DND-41 (cell line): ENCODE measurements at places on chromosomes 6 and 20.

DNA sequence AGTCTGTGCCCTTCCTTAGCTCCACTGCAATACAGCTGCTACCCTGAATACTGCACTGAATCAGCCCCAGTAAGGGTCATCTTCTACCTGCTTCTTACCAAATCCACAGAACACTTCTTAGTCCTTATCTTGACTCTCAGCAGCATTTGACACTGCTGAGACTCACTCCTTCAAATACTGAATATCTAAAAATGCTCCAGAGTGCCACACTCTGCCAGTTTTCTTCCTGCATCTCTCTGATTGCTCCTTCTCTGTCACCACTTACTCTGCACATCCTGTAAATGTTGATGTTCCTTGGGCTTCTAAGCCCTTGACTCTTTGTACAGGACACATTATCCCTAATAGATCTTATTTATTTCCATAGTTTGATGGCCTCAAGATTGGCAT is 19.8 kb downstream of the MAN1A1 start:
- no peak for DNase-seq

- peak; percentile 32 for DNase-seq
Measured at GRCh38 chr6:28944412-28944865, 20.7 kb upstream of the TRIM27 start.

DNA sequence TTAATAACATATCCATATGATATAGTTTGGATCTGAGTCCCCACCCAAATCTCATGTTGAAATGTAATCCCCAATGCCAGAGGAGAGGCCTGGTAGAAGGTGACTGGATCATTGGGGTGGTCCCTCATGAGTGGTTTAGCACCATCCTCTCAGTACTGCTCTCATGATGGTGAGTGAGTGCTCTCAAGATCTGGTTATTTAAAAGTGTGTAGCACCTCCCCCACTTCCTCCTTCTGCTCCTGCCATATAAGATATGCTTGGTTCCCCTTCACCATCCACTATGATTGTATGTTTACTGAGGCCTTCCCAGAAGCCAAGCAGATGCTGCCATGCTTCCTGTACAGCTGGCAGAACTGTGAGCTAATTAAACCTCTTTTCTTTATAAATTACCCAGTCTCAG is 22.9 kb downstream of the IRF4 start:
- no peak for DNase-seq

DNA sequence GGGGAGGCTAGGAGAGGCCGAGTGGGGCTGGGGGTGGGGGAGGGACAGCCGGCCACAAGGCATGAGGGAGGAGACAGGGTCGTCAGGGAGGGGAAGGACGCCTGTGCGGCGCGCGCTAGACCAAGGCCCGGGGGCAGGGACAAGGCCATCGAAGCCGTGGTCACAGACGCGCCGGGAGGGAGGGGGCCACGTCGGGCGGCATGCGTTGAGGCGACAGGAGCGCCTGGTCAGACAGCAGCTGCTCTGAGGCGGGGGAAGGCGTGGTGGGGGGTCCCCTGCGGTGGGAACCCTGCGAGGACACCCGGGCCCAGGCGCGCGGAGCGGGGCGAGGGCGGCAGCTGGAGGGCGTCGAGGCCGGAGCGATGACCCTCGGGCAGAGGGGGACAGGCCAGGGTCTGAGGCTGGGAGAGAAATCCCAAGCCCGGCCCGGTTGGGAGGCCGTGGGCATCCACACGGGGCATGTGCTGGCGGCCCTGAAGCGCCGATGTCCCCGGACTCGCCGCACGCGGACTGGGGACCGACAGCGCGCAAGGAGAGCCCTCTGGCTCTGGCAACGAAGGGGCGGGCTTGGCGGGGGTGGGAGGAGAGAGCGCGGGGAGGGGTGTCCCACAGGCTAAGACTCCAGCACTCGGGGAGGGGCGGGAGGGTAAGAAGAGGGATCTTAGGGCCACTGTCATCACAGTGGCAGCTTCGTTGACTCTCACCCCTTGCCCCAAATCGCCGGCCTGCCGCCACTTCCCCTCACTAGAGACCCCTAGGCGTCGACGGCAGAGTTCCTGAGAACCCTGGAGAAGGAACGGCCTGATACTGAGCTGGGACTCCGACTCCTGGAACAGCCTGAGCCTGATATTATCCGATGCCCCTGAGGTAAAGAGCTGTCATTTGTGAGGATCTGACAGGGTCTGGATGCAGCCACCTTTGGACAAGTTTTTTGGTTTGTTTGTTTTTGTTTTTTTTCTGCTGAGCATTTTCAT is 5.0 kb downstream of the TMEM239 start:
- peak; percentile 4 for DNase-seq

DNA sequence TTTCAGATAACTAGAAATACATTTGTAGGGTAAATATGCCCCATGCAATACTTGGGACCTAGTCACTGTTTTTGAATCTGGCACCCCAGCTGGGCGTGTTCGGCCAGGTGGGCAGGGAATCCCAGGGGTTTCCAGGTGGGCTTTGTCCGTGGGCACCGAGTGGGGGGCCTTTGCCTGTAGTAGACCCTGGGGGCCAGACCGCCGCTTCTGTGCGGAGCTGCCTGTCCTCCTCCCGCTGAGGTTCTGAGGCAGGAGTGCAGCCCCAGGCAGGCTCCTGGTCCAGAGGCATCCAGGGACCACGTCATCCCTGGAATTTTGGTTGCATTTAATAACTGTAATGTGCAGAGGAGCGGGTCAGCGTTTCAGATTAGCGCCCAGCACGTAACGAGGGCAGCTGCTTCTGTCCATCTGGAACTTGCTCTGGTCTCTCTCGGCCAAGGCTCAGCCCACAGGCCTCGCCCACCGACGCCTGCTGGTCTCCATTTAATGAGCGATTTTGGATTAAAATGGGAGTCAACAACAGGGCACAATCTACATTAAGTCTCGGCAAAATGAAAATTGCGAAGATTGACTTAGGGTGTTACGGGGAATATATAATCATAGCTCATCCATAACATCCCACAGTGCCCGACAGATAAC is 12.8 kb downstream of the BHLHE23 start:
- DNase-seq = no peak

- DNase-seq = no peak
Measured at GRCh38 chr6:11428895-11429294, 108.7 kb upstream of the TMEM170B start.

DNA sequence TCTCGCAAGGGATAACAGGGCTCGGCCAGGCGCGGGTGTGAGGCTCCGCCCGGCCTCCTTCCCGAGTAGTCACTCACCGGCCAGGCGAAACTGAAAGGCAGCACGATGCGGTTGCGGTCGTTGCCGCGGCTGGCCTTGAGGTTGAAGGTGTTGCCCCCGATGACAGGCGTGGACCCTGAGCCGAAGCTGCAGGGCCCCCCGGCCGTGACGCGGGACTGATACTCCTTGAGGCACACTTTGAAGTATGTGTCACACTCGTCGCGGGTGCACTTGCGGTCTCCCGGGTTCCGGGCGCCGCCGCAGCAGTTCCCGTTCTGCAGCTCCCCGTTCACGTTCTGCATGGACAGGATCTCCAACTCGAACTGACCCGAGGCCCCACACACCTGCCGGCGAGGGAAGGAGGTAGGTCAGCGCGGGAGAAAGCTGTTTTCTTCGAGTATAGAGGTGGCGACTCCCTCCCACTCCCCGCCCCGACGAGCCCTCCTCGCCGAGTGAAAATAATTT is 1.1 kb downstream of the JAG1 start:
- no peak for DNase-seq

- DNase-seq = no peak
Measured at GRCh38 chr6:152273638-152274037, 363.5 kb downstream of the SYNE1 start.

DNA sequence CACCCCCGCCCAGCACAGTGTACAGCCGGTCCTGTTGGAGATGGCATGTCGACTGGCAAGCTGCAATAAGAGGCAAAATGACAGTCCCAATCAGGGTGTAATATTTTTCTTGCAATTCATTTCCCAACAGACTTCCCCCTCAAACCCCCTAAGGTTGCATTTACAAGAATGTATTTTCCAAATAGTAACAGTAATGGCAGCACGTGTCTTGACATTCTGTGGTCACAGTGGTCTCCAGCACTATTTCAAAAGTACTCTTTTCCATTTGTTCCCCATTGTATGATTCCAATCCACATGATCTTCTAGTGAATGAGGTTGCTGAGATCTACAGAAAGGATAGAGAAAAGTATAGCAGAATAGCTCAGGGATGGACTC is 97.8 kb upstream of the CARMIL1 start:
- DNase-seq = no peak

- DNase-seq = no peak
Measured at GRCh38 chr6:7637533-7637932, 47.5 kb downstream of the SNRNP48 start.

GRCh38 chr6:150169609-150170008 is 26.8 kb downstream of the PPP1R14C start:
- no peak for DNase-seq

GRCh38 chr6:118285791-118286190 is 262.3 kb upstream of the PLN start:
- no peak for DNase-seq

GRCh38 chr20:24462460-24463010 is 6.9 kb upstream of the SYNDIG1 start:
- no peak for DNase-seq

DNA sequence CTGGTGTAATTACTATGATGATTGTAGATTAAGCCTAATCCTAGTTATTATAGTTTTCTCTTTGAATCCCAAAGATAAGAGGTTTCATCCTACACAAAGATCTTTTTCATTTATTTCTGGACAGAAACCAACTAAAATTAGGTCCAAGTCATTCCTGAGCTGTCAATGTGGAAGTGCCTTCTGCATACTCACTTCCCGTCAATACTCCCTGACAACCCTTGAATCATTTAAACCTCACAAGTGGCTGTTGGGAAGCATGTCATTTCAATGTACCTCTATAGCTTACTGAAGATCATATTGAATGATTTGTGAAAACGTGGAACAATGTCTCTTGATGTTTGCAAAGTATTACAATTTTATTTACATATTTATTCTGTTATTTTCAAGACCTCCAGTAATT is 274.1 kb downstream of the HACE1 start:
- DNase-seq = no peak

DNA sequence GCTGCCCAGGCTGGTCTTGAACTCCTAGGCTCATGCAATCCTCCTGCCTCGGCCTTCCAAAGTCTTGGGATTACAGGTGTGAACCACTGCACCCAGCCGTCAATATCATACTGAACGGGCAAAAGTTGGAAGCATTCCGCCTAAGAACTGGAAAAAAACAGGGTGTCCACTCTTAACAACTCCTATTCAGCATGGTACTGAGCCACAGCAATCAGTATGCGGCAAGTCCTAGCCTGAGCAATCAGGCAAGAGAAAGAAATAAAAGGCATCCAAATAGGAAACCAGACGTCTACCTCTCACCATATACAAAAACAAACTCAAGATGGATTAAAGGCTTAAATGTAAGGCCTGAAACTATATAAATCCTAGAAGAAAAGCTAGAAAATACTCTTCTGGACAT is 83.1 kb downstream of the FKBP5 start:
- no peak for DNase-seq

GRCh38 chr20:59314997-59315396 is 14.6 kb downstream of the EDN3 start:
- no peak for DNase-seq

DNA sequence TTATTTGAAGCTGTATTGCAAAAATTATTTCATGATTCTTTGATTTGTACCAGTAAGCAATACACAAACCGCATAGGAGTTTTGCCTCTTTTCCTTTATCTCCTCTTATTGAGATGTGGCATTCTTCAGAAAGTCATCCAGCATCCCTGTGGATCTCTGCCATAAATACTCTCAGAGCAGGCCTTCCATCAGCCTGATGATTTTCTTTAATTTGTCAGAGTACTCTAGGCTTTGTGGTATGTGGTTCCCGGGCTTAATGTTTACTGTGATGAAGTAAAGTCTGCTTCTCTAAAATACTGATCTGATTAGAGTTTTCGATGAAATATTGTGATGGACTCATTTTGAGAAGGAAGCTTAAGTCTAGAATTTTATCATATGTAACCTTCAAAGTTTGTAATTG is 31.1 kb upstream of the SLC35D3 start:
- no peak for DNase-seq

DNA sequence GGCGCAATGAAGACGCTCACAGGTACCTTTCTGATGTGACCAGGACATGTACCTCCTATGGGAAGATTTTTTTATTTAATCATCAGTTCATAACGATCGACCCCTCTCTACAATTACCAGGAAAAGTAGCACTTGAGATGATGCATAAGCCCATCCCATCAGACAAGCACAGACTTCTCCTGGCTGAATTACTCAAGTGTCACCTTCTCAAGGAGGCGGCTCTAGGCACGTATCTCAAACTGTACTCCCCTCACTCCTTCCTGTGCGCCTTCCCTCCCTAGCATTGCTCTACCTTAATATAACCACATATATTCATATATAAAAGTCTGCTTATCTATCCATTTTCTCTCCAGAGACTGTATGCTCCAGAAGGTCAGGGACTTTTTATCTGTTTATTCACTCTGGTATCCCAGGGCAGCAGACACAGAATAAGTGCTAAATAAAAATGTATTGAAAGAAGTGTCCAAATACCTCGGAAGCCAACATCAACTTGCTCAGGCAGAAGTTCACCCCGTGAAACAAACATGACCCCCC is 71.5 kb downstream of the CNKSR3 start:
- DNase-seq = no peak

GRCh38 chr6:138673346-138674014 is 100.1 kb upstream of the CCDC28A start:
- no peak for DNase-seq

GRCh38 chr6:135202836-135203235 is 21.7 kb downstream of the MYB start:
- DNase-seq = no peak

DNA sequence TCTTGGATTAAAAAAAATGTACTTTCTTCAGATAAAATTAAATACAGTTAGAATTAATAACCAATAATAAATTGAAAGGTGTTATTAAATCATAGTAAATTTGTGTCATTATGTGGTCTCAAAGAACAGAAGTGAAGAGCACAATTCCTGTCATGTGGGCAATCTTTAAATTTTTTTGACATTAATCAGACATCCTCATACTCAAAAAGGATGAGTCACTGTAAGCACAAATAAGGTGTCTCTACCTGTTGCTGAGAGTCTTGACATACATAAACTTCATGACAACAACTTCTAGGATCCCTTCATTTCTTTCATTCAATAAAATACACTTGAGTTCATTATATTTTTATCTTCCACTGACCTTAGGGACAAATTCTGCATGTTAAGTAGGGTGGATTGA is 76.1 kb downstream of the SLC22A3 start:
- DNase-seq = no peak

DNA sequence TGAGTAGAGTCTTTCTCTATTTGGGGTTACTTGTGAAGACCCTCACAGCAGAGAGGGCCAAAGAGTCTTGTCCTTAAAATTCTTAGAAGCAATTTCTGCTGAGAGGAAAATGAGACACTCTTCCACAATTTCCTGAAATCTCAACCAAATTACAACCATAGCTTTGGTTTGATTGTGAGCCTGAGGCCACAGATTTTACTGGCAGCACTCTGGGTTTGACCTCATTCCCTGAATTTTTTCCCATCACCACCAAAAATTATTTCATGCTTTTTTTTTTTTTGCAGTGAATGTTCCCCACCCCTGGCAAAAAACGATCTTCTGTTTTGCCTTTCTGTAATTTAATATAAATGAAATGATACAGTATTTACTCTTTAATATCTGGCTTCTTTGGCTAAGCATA is 125.5 kb downstream of the THEMIS start:
- no peak for DNase-seq

GRCh38 chr6:46862381-46862780 is 59.4 kb downstream of the ADGRF5 start:
- no peak for DNase-seq
